IgD-negative memory B cell (primary cell): ENCODE measurements at places on chromosomes 11 and 22. TPM values are rescaled to one million over a fixed set of nuclear protein-coding genes. Genes with fewer than 3 reads are reported as not detected.

SYVN1 gene
- polyA plus RNA-seq = 61.2 TPM

OLFML1 gene
- 0.08 TPM for polyA plus RNA-seq

CARD18 gene
- not detected for polyA plus RNA-seq

PHF21B gene
- polyA plus RNA-seq = not detected

PNPLA5 gene
- not detected for polyA plus RNA-seq

NDUFV1 gene
- 121 TPM for polyA plus RNA-seq

OR8G1 gene
- not detected for polyA plus RNA-seq

GRM5 gene
- polyA plus RNA-seq = not detected

SYCE3 gene
- not detected for polyA plus RNA-seq
